Activated naive CD8-positive, alpha-beta T cell treated with anti-CD3 and anti-CD28 coated beads, Interleukin-2, amount 10 ng/mL, durations not matched to agents 7 days and 5 days (primary cell): ENCODE measurements at places on chromosomes 7 and 10.

DNA sequence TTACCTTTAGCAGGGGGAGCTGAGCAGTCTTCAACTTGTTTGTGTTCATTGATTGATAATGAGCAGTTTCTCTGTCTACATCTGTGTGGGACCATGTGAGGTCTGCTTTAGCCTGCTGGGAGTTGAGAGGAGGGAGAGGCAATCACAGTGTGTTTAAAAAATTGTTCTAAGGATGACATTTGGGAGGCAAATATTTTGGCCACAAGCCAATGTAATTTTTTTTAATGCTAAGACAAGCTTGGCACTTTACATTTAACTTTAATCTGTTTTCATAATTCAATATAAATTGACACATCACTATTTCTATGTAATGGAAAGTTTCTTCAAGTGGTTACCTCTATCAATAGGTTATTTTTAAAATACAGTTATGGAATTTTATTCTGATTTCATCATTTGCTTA, 55.9 kb upstream of the SEMA3A start:
- DNase-seq: no peak

DNA sequence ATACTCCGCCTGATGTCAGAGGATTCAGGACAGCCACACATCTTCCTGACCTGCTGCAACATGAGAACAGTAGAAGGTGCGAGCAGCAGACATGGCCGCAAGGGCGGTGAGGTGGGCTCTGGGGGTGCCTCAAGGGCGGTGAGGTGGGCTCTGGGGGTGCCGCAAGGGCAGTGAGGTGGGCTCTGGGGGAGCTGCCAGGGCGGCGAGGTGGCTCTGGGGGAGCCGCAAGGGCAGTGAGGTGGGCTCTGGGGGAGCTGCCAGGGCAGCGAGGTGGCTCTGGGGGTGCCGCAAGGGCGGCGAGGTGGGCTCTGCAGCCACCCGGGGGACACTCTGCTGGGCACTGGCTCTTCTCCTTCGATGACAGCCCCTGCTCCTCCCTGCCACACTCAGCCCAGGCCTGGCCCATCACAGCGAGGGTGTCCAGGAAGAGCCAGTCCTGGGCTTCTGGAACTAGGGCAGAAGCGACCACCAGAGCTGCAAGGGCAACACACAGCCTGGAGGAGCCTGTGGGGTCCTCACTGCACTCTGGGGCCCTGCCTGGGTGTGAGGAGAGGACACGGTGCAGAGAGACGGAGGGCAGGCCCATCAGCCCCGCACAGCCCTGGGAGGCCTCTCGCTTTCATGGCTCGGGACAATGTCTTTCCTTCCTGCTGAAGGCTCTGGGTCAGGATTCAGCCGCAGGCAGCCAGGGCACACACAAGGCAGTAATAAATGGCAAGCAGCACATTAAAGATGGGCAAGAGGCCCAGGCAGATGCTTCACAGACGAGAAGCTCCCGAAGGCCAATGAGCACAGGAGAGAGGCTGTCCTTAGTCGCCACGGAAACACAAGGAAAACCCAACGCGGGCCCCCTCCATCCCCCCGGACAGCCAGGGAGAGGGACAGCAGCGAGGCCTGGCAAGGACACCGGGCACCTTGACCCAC, 42.5 kb downstream of the STK32C start:
- no peak for DNase-seq

DNA sequence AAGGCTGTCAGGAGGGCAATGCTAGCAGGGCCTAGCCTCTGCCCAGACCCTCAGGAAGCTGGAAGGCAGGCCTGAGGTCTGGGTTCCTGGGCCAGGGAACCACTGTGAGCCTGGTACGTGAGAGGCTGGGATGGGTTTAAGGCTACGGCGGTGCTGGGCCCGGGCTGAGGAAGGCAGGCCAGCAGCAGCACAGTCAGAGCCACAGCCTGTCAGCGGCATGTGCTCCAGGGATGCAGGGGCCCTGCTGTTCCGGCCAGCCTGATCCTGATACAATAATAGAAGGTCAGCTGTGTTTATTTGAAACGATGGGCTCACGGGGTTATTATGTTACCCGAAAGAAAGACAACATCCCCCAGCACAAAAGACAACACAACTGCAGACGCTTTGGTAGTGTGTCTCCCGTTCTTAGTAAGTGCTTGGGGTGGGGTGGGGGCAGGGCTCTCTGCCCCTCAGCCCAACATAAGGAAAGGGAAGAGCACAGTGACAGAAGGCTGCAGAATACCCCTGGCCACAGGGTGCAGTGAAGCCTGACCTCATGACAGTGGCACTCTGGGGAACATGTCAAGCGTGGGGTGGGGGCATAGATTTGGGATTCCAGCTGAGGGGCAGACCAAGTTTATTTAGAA, 95.0 kb downstream of the COL13A1 start:
- no peak for DNase-seq

GRCh38 chr10:43306899-43307298, 40.0 kb upstream of the RASGEF1A start:
- DNase-seq: no peak

GRCh38 chr7:142773937-142774744, 3.4 kb downstream of the PRSS2 start:
- no peak for DNase-seq

DNA sequence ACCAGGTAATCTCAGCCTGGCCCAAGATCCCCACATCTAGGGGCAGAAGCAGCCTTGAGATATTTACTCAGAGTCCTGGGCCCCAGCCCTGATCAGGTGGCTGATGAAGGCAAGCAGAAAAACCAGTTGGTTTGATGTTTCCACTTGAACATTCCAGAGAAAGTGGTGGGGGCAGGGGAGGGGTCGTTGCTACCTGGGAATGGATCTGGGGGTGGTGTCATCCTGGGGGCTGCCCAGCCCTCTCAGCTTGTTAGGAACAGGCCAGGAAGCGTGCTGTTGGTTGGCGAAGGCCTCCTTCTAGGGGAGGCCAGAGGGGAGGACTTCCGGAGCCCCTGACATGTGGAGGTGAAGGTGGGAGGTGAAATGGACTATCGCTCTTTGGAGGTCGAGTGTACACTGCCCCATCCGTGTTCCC, 3.7 kb upstream of the ABHD11 start:
- no peak for DNase-seq

- DNase-seq: no peak
Observed at GRCh38 chr7:137652721-137653120, 194.1 kb downstream of the DGKI start.

- no peak for DNase-seq
Observed at GRCh38 chr7:80666376-80666775, 27.9 kb downstream of the CD36 start.

DNA sequence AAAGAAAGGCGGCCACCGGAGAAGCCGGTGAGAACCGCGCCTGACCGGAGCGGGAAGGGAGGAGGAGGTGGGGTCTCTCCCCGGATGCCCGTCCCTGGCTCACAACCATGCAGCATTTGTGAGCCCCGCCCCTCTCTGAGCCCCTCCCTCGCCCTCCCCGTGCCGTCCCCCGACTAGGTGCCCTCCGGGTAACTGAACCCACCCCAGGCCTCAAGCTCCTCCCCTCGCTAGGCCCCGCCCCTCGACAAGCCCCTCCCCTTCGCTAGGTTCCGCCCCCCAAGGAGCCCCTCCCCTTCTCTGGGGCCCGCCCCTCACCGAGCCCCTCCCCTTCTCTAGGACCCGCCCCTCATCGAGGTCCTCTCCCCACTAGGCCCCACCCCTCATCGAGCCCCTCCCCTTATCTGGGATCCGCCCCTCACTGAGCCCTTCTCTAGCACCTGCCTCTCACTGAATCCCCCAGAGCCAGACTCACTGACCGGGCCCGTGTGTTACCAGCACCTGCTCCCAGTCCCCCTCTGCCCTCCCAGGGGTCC, 42.2 kb upstream of the HSPB1 start:
- DNase-seq: peak; percentile 60

DNA sequence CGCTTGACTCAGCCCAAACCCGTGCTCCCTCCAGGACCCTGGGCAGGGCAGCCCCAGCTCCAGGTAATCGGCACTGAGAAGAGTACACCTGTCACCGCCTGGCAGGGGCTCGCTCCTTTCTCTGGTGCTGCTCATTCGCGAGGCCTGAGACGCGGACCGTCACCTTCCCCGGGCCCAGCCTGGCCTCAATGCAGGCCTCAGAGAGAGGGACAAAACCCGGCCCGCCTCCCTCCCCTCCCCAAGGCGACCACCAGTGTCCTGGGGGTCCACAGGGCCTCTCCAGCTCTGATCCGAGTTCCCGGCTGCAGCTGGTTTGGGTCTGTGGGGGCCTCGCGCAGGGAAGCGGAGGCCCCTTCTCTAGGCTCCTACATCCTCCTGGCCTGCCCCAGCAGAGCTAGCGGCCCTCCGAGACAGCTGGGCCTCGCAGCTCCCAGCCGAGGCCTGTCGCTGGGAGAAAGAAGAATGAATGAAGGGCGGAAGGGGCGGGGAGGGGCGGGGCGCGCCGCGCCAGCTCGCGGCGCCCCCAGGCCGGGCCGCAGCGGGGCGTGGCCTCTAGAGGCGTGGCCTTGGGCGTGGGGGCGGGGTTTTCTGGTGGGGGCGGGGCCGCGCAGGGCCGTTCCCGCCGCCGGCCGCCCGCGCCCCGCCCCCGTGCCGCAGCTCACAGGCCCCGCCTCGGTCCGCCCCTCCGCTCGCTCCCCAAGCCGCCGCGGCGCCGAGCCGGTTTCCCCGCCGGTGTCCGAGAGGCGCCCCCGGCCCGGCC, at the start of gene LIMK1:
Gene LIMK1, plus strand, starts transcription at position 688 of the 760 bp plus-strand sequence. CDS start 187 bp downstream, outside the sequence.
- peak; percentile 92 for DNase-seq

GRCh38 chr7:139631520-139632031, 108.1 kb downstream of the CLEC2L start:
- no peak for DNase-seq

DNA sequence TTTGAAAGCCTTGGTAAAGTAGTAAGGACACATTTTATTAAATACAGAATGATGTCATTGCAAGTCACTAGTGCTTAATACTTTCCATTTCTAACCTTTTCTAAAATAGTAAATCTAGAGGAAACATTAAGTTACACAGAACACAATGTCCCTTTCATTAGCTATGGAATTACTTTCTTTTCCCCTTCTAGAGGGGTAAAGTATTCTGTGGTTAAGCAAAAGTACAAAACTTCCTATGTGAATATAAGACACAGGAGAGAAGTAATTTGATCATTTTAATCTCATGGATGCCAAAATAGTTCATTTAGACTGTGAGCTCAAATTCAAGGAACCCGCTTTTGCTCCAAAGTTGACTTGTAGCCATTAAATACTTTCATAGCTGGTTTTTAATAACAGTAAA, 49.8 kb downstream of the SEMA3E start:
- DNase-seq: no peak

DNA sequence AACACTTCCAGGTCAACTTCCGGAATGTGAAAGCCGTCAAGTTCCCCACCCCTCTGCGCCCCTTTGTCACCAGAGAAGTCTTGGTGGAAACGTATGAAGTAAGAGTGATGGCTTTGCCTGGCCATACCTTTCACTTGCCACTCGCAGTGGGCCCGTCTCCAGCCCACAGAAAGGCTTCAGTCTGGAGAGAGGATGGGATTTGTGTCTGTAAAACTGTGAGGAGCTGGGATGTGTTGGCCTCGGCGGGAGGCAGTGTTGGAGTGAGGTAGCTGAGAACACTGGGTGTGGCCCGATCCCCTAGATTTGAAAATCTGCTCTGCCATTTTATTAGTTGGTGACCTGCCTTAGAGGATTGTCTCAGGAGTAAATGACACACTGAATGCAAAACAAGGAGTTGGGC, 6.4 kb downstream of the ADCK2 start:
- no peak for DNase-seq

DNA sequence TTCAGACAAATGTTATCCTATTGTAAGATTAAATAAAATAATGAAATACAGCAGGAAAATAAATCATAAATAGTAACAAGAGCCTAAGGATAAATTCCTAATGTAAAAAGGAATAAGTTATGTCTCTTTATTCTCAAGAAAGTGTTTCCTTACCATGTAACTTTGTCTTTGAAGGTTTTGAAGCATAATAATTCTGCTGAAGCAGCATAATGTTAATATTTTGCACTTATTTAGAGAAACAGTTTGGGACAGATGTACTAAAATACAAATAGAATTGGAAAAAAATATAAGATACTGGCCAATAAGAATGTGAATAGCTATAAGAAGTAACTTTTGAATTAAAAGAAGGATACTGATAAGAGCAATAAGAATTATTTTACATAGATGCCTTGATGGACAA, 45.7 kb downstream of the GRM3 start:
- DNase-seq: no peak

GRCh38 chr10:106795619-106796018, 368.9 kb downstream of the SORCS1 start:
- DNase-seq: no peak

DNA sequence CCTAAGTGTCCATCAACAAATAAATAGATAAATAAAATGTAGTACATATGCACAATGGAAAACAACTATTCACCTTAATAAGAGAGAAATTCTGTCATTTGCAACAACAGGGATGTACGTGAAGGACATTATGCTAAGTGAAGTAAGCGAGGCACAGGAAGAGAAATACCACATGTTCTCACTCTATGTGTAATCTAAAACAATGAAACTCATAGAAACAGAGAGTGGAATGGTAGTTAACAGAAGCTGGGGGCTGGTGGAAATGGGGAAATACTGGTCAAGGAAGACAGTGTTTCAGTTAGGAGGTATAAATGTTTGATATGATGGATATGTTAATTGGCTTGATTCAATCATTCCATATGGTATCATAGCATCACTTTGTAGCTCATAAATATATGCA, 43.1 kb downstream of the ARL4A start:
- DNase-seq: no peak

GRCh38 chr10:28875549-28876081, 198.3 kb downstream of the BAMBI start:
- no peak for DNase-seq

DNA sequence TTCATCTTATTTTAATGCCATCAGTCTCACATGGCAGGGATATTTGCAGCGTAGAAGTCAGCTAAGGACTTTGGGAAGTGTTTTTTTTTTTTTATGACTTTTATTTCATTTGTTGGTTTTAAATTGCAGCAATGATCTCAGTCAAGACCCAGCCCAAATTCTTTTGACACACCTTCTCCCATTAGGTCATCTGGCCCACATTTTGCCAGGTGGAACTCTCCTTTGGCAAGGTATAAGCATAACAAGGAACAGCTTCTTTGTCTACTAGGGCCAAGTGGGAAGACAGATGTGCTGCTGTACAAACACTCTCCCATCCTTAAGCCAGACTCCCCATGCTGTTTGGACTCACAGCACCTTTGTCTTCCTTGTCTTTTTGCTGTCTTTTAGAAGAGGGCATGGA, 41.8 kb downstream of the PLEKHA8 start:
- no peak for DNase-seq

DNA sequence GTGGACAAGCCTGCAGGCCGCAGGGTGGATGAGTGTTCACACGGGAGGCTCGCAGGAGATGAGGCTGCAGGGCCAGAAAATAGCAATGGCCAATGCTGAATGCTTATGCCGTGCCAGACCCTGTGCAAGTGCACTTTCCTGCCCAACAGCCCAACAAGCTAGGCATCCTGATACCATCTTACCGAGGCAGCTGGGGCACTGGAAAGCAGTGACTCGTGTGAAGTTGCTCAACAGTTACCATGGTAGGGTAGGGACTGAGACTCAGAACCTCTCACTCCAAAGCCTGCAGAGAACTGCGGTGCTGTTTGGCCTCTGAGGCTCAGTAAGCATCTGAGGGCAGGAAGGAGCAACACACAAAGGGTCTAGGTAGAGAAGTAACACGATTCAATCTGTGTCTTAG, 43.7 kb downstream of the JAZF1 start:
- DNase-seq: no peak
